ENCODE measurements at places on chromosomes 6 and 20. TPM values are rescaled to one million over a fixed set of nuclear protein-coding genes. Genes with fewer than 3 reads are reported as not detected.

DNA sequence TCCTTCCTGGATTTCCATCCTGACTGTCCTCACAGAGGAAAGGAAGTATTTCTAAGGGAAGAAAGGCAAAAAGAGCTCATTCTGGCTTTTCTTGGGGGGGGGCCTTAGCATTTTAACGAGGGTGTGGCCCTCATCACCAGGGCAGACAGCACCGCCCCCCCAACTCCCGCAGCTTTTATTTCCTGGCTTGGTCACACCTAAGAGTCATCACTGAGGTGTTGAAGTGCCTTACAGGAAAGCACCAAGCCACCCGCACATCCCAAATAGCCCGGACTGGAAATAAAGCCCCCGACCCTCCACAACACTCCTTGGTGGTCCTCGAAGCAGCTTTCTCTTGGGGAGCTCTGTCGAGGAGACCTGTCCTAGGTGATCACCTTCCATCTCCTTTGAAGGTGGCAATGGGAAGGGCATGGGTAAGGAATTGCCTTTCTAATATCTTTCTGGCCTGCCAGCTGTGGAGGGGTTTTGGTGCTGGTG lies 1.3 kb downstream of the PTK7 start:
- H3K4me3 ChIP-seq: peak overlapping the region; percentile 65
- peaks cover 14% of the 10 kb centered on the region for H3K27me3 ChIP-seq
- no peak for DNase-seq
- H3K4me1 ChIP-seq: peaks cover 7% of the 10 kb centered on the region

DNA sequence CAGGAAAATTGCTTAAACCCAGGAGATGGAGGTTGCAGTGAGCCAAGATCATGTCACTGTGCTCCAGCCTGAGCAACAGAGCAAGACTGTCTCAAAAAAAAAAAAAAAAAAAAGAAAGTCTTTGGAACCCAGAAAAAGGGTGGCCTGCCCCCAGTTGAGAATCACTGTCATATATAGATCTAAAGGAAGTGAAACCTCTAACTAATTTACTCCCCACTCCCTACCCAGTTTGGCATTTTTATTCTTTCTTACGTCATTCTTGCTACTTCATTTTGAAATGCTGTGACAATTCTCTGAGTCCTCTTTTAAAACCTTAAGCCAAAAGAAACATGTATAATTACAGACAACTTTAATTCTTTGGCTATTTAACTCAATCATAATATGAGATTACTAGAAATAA lies 254.8 kb downstream of the CDC5L start:
- H3K4me1 ChIP-seq: peaks cover 14% of the 10 kb centered on the region
- peak overlapping the region; percentile 73 for H3K27ac ChIP-seq
- H3K36me3 ChIP-seq: no peaks in the 10 kb centered on the region
- DNase-seq: no peak
- no peak overlapping the region for H3K4me3 ChIP-seq

DNA sequence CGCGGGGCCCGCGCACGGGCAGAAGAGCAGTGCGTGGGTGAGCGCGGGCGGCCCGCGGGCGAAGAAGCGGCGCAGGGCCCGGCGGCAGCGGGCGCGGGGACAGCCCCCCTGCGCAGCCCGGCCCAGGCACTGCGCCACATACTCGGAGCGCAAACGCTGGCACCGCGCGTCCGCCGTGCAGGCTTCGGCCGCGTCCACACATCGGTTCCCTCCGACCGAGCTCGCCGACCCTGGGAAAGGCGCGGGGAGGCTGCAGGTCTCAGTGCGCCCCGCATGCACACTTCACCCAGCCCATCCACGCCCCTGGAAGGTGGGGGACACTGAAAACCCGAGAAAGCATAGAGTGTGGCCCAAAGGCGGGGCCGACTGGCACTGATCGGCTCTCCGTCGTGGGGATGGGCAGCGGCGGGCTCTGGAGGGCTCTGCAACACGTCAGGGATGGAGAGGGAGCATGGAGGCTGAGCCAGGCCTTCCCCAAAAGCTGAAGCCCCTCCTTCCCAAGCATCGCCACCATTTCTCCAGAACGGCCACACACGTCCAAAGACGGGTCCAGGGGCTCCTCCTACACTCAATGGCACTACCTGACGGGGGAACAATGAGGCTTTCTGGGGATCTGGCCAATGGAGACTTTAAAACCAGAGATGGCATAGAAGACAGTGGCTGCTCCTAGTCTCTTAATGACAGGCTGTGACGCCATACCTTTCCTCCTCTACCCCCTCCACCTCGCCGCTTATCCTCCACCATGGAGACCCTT lies 2.0 kb downstream of the GFRA4 start:
- H3K4me3 ChIP-seq: no peak overlapping the region
- DNase-seq: no peak
- H3K36me3 ChIP-seq: no peaks in the 10 kb centered on the region
- H3K4me1 ChIP-seq: peaks cover 10% of the 10 kb centered on the region
- no peak overlapping the region for H3K27ac ChIP-seq

- peaks cover 11% of the 10 kb centered on the region for H3K4me1 ChIP-seq
- DNase-seq: peak; percentile 95
- H3K4me3 ChIP-seq: peak within 1 kb of the TSS; percentile 83
- H3K27me3 ChIP-seq: no peaks in the 10 kb centered on the region
These were observed at the start of gene SDHAF4 for GRCh38 chr6:70566751-70567382. Gene SDHAF4, plus strand, starts transcription at chr6:70566930. Its CDS starts 11 bp downstream, at chr6:70566941.

DNA sequence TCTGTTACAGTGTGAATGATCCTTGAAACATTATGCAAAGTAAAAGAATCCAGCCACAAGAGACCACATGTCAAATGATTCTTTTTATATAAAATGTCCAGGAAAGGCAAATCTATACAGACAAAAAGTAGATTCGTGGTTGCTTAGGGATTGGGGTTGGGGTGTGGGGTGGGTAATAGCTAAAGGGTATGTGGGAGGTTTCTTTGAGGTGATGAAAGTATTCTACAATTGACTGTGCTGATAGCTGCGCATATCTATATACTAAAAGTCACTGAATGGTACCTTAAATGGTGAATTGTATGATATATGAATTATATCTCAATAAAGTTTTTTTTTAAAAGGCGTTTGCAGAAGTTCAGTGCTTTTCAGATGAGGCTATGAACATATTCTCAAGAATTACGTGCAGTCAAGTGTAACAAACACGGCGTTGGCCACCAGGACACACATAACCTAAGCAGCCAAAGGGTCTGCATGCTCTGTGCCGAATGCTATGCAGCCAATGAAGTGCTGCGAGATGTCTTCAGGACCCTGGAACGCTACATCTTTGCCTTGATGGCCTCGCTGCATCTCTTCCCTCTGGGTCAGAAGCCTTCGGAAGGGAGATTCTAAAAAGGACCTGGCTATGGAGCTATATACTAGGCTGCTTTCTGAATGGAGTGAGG lies 96.9 kb downstream of the SCML4 start:
- DNase-seq: no peak
- peaks cover 5% of the 10 kb centered on the region for H3K36me3 ChIP-seq
- H3K4me3 ChIP-seq: peak overlapping the region; percentile 2
- H3K27me3 ChIP-seq: no peaks in the 10 kb centered on the region
- no peak overlapping the region for H3K27ac ChIP-seq

The TRIM38 gene
- 19.1 TPM for total RNA-seq

The MUC21 gene
- not detected for total RNA-seq

Data from activated naive CD4-positive, alpha-beta T cell treated with anti-CD3 and anti-CD28 coated beads for 36 hours (primary cell).